ENCODE measurements at places on chromosomes 12 and 14.

DNA sequence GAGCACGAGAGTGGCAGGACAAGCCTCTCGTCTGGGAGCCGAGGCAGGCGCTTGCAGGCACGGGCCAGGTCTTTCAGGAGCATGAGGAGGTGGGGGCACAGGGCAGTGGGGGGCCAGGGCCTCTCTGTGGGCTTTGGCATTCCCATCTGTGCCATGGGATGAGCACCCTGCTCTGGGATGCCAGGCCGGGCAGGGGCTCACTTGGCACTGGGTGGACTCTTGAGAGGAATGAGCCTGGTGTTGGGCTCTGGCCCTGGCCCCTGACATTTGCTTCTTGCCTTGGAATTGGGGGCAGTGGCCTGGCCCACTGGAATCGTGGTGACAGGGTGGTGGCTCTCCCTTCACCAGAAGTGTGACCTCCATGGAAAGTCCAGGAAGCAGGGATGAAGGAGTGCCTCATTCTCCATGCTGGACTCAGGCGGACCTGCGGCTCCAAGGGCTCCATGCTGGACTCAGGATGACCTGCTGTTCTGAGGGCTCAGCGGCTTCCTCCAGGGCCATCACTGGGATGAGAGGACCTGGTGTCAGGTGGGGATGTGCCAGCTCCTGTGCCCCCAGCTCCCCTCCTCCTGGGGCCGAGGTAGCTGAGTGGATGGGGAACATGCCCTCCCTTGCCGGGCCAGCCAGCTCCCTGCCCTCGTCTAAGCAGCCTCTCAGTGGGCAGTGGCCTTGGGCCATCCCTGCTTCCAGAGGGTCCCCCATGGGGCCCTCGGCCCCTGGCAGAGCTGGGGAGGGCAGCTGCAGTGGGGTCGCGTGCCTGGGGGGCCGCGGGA is 220.3 kb downstream of the KIF26A start:
- DNase-seq = no peak

DNA sequence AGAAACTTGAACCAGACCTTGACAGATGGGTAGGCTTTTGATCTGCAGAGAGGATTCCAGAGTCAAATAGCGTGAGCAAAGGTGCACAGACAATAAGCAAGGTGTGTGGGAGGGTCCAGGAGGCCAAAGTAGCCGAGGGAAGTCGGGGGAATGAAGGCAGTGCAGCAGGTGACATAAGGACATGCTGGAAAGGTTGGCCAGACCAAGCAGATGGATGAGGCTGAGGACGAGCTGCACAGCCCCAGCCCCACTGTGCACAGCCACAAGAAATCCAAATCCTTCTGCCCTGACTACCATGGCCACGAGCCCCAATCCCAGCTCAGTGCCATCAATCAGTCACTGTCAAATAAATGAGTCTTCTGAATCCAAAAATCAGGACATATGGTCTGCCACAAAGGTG is 5.4 kb downstream of the TTC7B start:
- no peak for DNase-seq

DNA sequence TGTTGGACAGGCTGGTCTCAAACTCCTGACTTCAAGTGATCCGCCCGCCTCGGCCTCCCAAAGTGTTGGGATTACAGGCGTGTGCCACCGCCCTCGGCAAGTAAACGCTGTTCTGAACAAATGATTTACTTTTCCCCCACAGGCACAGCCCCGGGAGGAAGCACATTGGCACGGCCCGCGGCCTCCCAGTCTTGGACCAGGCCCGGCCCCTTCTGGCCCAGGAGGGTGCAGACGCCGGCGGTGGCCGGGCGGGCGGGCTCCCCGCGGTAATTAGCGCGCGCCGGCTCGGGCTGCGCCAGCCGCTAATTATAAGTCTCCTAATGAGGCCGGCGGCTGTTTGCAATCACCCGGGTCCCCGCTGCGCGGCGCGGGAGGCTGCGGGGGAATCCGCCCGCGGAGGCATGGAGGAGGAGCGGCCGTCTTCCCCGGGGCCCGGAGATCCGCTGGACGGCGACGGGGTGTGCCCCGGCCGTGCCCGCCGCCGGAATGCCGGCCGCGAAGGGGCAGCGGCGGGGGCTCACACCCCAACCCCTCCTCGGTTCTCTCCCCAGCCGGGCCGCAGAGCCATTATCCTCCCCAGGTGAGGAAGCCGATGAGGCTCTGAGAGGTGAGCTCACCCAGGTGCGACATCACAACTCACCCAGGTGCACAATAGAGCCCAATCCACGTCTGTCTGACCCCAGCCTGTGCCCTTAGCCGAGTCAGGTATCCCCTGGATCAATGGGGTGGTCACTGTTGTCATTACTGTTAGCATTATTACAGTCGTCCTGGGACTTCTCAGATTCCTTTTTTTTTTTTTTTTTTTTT is 3.3 kb upstream of the POP5 start:
- no peak for DNase-seq

GRCh38 chr14:82379291-82379690 is 845.6 kb upstream of the SEL1L start:
- DNase-seq = no peak

DNA sequence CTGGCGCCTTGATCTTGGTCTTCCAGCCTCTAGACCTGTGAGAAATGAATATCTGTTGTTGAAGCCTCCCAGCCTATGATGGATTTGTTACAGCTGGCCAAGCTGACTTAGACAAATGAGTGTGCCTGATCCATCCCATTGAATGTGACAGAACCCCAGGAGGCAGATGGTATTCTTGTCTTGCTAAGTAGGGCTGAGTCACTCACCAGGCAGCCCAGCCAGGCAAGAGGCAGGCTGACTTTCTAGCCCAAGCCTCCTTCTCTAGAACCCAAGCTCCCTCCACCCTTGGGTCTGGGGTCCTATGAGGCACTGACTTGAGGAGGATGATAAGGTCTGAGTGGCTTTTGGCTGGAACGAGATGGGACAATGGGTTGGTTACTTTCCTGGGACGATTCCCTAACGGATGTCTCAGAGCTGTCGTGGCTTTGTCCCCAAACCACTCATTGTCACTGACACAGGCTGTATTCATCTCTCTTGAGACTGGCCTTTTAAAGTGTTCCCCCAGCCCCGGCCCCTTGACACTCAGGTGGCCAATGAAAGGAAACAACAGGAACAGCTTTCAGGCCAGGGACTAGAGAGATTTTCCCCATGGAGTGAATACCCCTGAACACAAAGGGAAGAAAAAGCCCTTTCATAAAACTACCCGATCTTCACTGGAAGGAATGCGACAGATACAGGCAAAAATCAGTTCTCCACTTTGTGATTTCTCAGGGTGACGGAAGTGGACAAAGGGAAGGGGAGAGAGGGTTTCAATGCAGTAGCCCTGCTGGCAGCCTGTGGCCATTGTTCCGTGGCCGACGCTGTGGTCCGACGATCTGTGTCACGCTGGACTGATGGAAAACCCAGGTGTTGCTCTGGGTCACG is 264.2 kb downstream of the AACS start:
- no peak for DNase-seq

DNA sequence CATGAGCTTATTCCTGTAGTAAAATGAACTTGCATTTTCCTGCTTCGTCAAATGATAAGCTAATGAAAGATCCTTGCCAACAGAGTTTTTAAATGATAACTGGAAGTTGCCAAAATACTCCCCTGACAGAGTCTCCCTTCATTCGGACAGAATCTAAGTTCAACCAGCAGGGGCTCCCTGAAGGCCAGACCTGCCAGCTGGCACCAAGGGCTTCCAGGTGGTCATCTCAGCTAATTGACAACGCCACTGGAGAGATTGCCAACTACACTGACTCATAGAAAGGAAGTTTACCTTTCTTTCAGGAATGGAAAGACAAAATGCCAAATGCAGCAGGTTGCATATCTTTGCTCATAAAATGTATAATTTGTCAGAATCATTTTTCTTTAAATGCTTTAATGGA is 462.8 kb downstream of the GXYLT1 start:
- DNase-seq = no peak

GRCh38 chr12:29634057-29634456 is 136.6 kb upstream of the OVCH1 start:
- DNase-seq = no peak

GRCh38 chr12:21831791-21832344 is 57.4 kb upstream of the KCNJ8 start:
- no peak for DNase-seq

All from stimulated activated CD8-positive, alpha-beta memory T cell treated with anti-CD3 and anti-CD28 coated beads, Interleukin-7, amount 100 ng/mL, for 1 hour (primary cell).